ENCODE measurements at places on chromosomes 2 and 18.
A peak's percentile ranks its signal among the peaks of the same experiment; 100 is the strongest.

- DNase-seq, result peak; percentile 37
Measured at GRCh38 chr2:25252291-25253152, 84.1 kb upstream of the POMC start.

GRCh38 chr18:8960740-8961657 lies 141.5 kb upstream of the NDUFV2 start:
- DNase-seq, result no peak

DNA sequence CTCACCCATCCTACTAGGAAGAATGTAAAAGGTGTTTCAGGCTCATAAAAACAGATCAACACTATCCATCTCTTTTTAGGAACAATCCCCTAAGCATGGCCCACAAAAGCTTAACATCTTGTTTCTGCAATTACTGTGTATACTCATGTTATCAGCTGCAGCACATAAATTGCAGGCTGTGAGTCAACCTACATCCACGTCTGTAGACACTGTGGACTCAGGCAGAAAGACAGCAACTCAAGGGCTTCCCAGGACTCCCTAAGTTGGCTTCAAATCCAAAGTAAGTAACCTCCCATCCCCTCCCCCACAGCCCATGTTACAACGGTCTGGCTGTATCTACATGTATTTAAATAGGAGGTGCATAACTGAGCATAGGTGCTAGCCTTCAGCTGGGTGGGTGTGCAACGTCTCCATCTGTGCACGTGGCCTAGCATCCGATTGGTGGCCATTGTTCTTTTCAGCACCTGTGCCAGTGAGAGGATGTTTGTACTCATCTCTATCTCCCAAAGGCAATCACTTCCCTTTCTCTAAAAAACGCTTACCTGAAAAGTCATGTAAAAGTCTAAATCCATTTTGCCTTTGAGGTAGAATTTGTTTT lies 30.1 kb downstream of the UXS1 start:
- no peak for DNase-seq

DNA sequence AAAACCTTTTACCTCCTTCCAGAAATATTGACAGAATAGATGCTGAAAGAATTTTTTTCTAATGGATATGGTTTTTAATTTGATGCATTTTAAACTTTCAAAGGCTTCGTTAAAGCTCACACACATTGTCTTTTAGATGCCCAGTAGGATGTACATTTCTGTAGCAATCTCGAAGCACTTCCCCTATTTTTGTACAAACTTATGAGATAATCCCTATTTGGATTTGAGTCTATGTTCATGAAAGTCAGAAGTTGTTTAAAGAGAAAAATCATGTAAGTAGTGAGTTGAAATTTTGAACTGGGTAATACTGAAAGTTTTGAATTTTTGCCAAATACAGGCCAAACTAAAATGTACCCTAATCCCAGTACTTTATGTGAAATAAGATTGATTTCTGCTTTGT lies 38.1 kb upstream of the MMADHC start:
- no peak for DNase-seq

GRCh38 chr2:201411421-201411820 lies 39.8 kb downstream of the TRAK2 start:
- DNase-seq, result no peak

GRCh38 chr2:119862127-119862889 lies 102.6 kb downstream of the PTPN4 start:
- DNase-seq, result no peak

GRCh38 chr18:55453186-55453585 lies 134.8 kb downstream of the TCF4 start:
- DNase-seq, result no peak

DNA sequence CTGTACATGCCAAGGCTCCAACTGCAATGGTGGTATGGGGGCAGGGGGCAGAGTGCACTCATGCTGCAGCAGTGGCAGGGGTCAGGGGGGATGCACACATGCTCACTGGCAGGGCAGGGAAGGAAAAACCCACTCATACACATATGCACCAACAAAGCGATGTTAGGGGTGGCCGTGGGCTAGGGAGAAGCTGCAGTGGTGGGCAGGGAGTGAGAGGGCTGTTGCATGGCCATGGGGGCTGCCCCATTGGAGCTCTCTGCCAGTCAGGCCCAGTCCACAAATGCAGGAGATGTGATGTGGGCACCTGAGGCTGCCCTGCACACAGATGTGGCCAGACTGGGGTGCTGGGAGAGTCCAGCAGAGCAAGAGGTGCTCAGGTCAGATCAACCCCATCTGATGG lies 238.1 kb upstream of the NXPH2 start:
- DNase-seq, result no peak

DNA sequence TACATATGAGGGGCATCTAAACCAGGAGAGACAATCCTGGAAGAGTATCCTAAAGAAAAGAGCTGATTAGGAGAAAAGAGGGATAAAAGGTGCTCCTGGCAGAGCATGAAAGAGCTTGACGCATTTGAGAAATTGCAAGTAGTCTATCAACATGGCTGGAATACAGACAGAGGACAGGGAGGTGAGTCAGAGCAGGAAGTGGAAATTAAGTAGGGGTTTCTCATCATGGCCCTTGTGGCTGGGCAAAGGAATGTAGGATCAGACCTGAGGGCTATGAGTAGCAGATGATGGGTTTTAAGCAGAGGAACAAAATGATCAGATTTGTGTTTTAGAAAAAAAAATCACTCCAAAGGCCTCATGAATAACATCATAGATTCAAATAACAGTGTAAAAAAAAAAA lies 49.2 kb upstream of the UGP2 start:
- DNase-seq, result peak; percentile 39

- no peak for DNase-seq
Measured at GRCh38 chr2:119377294-119377992, 10.7 kb downstream of the DBI start.

- no peak for DNase-seq
Measured at GRCh38 chr2:28567061-28567471, 71.2 kb downstream of the PLB1 start.

GRCh38 chr2:151729415-151729811 lies 4.9 kb downstream of the NEB start:
- no peak for DNase-seq

GRCh38 chr2:201276511-201276910 lies 16.2 kb downstream of the CASP8 start:
- no peak for DNase-seq

- DNase-seq, result no peak
Measured at GRCh38 chr2:195343540-195343939, 313.5 kb upstream of the SLC39A10 start.

DNA sequence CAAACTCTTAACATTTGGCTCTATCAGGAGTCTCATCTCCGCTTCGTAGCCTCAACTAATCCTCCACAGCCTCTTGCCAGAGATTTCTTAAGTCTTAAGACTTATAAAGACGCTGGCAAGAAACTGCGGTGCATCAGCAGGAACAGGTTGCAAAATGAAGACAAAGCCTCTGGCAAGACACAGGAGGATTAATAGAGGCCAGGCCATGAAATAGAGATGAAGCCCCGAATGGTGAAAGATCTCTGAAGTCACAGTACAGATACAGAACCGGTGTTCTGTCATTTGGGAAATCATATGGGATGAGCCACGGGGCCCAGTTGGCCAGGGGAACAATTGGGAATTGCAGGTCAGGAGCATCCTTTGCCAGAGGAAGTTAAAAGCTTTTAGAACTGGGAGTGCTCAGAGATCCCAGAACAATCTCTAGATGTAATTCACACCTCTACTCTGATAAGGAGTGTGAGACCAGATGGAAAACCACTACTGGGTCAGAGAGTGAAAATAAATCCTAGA lies 190.9 kb upstream of the FOSL2 start:
- DNase-seq, result no peak

GRCh38 chr18:34821669-34822210 lies 111.6 kb downstream of the DTNA start:
- DNase-seq, result no peak

- no peak for DNase-seq
Measured at GRCh38 chr2:143720095-143720664, 591.0 kb downstream of the ARHGAP15 start.

DNA sequence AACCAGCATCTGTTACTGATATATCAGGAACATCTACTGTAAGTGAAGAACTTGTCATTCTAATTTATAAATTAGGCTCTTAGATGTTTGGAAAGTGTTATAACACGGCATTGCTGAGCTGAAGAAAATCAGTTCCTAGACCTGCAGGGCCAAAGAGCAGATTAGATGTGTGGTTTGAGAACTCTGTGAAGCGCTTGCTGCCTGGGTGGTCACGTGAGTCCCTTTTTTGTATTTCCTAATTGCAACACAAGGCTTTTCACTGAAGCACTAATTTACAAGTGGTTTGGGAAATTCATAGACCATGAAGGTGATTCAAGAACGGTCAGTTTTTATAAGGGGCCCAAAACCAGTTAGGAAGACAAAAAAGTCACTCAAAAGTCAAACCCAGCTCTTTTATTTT lies 106.9 kb upstream of the SP3 start:
- no peak for DNase-seq

GRCh38 chr18:74316257-74317170 lies 875 bp downstream of the C18orf63 start:
- no peak for DNase-seq

- DNase-seq, result no peak
Measured at GRCh38 chr2:28271231-28271918, 121.3 kb upstream of the FOSL2 start.

DNA sequence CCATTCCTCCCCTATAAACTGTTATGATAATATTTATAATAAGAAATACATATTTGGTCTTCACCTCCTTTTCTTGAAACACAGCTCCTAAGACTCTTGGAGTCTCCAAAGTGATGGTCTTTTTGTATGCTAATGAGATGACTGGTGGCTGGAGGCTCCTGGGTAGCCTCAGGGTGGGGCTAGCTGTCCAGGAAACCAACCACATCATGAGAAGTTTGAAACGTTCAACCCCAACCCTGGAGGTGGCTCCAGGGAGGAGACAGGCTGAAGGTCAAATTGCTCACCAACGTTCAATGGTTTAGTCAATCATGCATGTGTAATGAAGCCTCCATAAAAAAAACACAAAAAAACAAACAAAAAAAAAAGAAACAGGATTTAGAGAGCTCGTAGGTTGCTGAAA lies 298.7 kb upstream of the MGAT5 start:
- no peak for DNase-seq

DNA sequence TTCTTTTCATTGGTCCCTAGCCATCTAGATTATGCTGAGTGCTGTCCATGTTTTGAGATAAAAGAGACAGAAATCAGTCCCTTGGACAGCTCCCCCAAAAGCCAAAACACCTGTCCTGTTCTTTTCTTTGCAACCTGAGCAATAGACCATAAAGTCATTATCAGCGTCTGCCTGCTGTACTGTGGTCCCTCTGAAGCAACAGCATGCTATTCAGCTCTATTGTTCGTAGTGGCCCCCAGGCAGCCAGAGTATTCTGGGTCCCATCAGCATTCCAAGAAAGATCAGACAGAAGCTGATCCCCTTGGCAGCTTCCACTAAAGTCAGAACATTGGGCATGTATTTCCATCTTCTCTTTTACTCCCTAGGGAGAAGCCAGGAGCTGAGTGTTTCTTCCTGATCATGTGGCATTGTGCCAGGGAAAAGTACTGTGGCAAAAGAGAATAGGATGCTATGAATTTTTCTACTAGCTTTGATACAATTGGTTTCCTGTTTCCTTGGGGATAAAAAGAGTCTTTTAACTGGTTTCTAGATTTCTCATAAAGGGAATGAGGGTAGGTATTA lies 33.6 kb upstream of the ZSWIM2 start:
- no peak for DNase-seq

DNA sequence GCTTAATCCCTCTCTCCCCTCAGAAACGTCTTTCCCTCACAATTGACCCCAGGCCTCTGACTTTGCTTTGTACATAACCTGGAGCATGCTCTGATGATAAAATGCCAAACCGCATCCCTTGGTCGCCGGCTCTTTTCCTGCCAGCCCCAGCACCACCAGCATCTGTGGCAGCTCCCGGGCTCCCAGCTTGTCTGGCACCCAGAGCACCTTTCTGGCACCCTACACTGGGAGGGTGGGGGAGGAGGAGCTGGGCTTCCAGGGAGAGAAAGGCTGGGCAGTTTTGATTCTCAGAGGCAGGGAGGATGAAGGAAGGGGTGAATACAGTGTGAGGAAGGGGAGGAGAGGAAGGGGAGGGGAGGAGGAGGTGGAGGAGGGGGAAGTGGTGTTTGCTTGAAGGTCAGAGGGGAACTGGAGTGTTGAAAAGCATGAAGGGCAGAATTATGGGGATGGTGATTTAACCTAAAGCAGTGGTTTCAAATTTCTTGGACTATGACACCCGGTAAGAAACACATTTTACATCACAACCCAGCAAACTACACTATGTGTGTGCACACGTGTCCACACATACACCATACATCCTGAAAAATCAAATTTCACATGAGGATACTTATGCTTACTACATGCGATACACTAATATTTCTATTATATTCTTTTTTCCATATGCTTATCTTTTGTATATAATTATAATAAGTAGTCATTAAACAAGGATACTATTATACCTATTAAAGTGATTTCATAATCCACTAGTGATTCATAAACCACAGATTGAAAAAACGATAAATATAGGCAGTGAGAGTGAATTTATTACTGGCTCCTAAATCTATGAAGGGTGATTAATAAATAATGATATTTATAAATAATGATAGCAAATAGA lies 30.0 kb upstream of the IGFBP2 start:
- no peak for DNase-seq

DNA sequence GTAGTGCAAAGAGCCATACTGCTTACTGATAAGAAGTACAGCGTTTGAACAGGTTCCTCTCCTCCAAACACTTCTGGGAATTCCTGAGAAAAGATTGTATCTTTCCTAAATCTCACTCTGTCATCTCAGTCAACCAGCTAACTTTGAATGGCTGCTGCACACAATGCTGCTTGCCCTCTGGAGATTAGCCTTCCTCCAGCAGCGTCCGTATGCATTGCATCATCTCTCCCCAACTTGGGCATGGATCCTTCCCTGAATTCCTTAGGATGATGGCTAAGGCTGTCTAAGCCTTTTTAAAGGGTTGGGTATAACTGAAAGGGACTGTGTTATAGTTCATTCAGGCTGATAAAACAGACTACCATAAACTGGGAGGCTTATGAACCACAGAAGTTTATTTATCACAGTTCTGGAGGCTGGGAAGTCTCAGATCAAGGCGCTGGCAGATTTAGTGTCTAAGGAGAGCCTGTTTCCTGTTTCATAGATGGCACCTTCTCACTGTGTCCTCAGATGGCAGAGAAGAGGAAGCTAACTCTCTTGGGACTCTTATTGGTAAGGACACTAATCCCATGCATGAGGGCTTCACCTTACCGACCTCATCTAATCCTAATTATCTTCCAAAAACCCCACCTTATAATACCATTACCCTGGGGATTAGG lies 105.3 kb downstream of the PAX3 start:
- no peak for DNase-seq

DNA sequence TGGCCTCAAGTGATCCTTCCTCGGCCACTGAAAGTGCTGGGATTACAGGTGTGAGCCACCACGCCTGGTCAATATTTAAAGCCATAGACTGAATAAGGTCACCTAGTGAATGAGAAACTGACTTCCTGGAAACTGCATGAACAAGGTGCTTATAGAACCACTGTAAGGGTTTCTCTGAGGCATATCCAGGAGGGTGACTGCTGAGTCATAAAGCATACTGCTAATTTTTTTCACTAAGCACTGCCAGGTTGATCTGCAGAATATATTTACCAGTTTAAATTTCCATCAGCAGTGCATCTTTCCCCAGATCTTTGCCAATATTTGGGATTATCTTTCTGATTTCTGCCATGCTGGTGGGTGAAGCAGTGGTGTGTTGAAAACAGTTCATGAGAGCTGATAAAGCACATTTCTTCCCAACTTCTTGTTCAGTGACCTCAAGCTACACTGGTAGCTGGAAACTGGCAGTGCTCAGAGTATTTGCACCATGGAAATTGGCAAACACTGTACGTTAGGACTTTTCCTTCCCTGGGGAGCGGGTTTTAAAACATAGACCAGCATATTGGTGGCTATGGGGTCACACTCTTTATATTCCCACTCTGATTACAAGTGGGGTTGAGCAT lies 4.2 kb upstream of the CLIP4 start:
- DNase-seq, result no peak

Measured in T1000 (cell line).